ENCODE measurements at places on chromosomes 6 and 20.

DNA sequence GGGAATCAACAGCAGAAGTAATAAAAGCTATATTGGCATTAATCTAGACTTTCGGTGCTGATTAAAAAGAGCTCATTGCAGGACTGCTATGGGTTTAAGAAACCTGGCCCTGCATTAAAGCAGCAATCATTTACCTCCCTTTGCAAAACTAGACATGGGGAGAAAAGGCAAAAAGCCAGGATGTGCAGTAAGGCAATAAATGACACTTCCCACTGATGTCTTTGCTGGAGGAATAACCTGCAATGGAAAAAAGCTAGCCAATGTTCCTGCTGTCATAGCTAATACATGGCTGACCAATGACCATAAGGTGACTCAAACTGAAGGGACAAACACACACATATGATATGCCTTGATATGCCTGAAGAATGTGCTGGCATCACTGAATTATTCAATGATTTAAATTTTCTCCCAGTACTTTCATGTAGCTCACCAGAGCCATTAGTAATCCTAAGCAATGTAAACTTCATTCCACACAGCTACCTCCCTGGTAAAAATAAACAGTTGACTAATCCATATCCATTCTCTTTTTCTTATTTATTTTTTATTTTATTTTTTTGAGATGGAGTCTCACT, 8.7 kb downstream of the DNAAF9 start:
- DNase-seq, result no peak

DNA sequence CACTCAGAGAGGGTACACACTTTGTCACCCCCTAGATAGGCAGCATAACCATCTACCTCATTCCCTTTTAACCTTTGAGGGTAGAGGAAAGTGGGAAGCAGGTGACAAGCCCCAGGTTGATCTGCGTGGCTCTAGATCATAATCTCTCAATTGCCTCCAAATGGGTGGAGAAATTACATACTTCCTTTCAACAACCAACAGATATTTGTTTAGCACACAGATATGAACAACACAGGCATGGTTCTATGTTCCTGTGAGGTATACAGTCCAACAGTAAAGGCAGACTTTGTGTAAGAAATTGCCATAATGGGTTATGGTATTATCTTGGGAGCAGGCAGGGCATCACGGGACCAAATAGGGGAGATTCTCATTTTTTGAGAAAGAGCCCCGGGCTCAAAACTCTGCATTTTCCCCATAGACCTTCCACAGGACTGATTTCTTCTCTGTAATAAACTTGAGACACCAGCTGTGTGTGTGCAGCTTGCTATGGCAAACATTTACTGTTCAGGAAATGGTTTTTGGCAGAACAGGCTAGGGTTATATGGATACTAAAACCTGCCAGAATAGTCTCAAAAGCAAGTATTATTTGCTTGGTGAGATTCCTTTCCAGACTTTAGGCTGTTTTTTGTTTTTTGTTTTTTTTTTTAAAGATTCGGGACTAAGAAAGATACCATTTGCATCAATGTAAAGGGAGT, 126.2 kb downstream of the CD164 start:
- no peak for DNase-seq

DNA sequence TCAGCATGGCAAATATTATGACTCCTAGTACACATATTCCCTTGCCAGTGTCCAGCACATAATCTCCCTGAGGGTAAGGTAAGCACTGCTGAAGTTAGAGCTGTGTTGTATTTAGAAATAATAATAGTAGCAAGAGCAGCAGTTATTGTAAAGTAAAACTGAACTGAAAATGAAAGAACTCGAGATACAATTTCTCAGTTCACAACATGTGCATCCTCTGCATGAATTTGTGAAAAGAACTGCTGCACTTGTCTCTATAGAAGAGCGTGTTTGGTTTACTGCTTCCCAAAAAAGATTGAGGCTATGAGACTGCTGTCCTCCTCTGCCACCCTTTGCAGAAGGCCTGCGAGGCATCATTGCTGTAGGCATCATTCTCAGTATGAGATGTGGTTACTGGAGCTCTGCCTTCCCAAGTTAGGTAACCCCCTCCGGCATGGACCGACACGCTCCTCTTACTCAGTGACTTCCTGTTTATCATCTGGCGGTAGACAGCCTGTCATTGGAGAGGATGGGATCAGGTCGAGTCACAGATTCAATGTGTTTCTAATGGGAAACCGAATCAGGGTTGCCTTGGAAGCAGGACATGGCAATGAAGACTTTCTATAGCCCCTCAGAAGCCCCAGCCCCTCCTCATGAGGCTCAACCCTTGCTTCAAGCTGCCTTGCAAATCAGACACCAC, 48.1 kb downstream of the SLC24A3 start:
- no peak for DNase-seq

- DNase-seq, result no peak
These were observed 41.2 kb downstream of the SLC35D3 start for GRCh38 chr6:136963259-136963658.

DNA sequence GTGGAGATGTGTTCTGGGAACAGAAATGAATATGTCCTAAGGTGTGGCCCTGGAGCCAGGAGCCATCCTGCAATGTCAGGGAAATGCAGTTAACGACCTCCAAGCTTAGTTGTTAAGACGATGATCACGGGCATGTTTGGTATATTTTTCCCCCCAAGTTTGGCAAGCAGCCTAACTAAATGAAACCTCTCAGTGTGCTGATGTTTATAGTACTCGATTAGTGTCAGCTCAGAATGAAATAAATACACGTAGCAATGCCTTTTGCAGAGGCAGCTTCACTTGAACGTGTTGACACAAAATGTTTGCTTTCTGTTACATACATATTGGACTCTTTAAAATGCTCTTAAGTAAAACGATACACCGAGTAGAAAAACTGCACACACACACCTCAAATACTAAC, 76.2 kb upstream of the OLIG3 start:
- no peak for DNase-seq

DNA sequence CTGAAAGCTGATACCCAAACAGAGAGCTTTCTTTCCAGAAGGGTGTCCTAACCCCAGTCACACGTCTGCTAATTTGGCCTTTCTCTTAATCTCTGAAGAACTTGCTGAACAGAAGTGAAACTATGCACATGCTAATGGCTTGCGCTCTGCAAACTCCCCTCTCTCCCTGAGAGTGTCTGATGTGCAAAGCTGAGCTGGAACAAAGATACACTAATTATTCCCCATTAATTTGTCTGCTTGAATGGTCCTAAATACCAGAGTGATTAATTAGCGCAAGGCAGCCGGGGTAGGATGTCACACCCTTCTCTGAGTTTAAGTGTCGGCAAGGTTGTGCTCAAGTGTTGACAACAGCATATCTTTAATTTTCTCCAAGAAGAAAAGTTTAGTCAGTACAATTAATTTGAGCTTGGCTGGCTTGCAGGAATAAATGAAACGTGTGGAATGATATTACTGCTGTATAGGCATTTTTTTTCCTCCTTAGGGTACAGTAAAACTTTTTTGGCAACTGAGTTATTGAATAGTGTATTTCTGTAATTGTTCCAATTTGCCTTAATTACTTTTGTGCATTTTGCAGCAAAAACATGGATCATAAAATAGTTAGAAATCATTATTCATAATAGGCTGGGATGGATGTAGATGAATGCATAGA, 715.9 kb upstream of the POU3F2 start:
- peak; percentile 22 for DNase-seq

GRCh38 chr20:53866794-53867740, 203.3 kb downstream of the BCAS1 start:
- no peak for DNase-seq

- no peak for DNase-seq
These were observed 2.5 kb downstream of the RIMS1 start for GRCh38 chr6:71888756-71889340.
